Thymus (tissue), 14 donors: ENCODE measurements at places on chromosomes 1 and 21. TPM values are rescaled to one million over a fixed set of nuclear protein-coding genes. Genes with fewer than 3 reads are reported as not detected.

The FCRL5 gene
- total RNA-seq, result 0.80 TPM

GRCh38 chr1:226674892-226675714 is 64.0 kb downstream of the ITPKB start:
- peak; percentile 84 for DNase-seq

- DNase-seq, result no peak
These were observed 48.0 kb upstream of the SLC16A1 start for GRCh38 chr1:113003751-113004690.

GRCh38 chr1:243910607-243911006 is 60.6 kb upstream of the AKT3 start:
- DNase-seq, result no peak

The GLIS1 gene
- 0.05 TPM for total RNA-seq

DNA sequence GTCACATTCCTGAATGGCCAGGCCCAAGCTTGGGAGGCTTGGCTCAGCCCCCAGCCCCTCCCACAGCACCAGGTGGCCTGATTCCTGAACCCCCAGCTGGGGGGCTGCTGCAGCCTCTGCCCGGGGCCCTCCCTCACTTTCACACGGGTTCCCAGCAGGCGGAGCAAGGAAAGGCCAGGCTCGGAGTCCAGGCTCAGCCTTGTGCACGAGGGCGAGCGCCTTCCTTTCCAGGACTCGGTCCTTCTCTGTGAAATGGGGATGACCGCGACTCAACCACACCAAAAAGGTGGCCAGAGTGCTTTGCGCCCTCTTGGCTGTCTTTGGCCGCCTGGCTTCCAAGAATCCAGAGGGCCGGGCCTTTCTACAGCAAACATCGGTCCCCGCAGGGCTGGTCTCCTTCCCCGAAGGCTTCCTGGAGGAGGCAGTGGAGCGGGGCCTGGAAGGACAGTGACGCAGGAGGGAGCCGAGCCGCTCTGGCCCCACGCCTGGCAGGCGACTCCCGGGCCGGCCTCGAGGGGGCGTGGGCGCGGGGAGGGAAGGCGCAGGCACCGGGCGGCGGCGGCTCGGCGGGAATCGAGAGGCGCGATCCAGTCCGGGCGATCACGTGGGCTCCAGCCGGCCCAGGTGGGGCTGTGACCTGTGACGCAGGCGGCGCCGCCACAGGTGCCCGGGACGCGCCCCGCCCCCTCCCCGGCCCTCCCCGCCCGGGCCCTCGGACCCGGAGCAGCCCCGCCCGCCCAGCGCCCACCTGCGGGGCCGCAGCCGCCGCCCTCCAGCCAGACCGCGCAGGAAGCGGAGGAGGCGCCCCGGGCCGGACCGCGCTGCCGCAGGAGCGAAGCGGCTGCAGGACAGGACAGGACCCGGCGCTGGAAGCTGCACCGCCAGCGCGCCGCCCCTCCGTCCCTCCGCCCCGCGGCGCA is at the start of gene ARHGEF16:
Gene ARHGEF16, plus strand, starts transcription at position 775 of the 920 bp plus-strand sequence. CDS start 8,420 bp downstream, outside the sequence.
- DNase-seq, result no peak

DNA sequence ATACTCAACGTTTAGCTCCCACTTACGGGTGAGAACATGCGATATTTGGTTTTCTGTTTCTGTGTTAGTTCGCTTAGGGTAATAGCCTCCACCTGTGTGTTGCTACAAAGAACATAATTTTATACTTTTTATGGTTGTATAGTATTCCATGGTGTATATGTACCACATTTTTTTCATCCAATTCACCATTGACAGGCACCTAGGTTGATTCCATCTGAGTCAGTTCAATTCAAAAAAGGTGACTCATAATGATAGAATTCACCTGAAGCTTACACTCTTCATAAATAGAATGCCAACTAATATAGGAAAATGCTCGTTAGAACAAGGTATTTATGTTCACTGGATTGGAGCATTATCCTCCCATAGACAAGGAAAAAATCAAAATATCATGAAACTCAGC is 38.5 kb downstream of the RGS4 start:
- no peak for DNase-seq

- no peak for DNase-seq
These were observed 139.3 kb downstream of the NFIA start for GRCh38 chr1:61221642-61222041.

GRCh38 chr1:214453109-214453722 is 98.2 kb downstream of the PTPN14 start:
- no peak for DNase-seq

- DNase-seq, result no peak
These were observed 90.5 kb upstream of the JUN start for GRCh38 chr1:58874342-58874741.

- no peak for DNase-seq
These were observed 71.5 kb downstream of the VPS26C start for GRCh38 chr21:37195610-37196009.

GRCh38 chr1:247291833-247292561 is 36.1 kb downstream of the VN1R5 start:
- no peak for DNase-seq

The CD5L gene
- 1.2 TPM for total RNA-seq

GRCh38 chr1:28755701-28756100 is 19.0 kb downstream of the YTHDF2 start:
- DNase-seq, result no peak

The C8B gene
- not detected for total RNA-seq

- DNase-seq, result no peak
These were observed 22.3 kb downstream of the BTG3 start for GRCh38 chr21:17590430-17590829.

GRCh38 chr1:168019407-168019806 is 82.5 kb upstream of the MPC2 start:
- DNase-seq, result no peak

DNA sequence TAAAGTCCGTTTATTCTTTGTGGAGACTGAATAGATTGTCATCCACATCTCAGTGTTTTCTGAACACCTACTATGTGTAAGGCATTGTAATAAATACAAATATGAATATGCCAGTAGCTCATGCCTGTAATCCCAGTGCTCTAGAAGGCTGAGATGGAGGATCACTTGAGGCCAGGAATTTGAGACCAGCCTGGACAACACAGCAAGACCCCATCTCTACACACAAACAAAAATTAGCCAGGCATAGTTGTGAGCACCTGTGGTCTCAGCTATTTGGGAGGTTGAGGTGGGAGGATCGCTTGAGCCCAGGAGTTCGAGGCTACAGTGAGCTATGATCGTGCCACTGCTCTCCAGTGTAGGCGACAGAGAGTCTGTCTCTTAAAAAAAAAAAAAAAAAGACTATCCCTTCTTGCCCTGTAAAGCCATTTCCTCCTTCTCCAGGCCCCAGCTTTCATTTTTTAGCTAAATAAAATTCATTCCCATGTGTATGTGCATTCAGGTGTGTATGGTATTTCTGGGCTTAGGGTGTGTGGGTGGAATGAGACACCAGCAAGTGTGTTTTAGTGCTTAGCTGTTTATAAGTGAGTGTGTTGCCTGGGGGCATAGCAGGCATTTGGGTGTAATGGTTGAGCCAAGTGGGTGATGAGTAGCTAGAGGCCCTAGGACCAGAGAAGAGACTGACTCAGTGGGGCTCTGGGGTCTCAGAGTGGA is 7.8 kb downstream of the CELSR2 start:
- no peak for DNase-seq

The NUDT4B gene
- total RNA-seq, result 0.76 TPM

The HTR6 gene
- total RNA-seq, result not detected
